ENCODE measurements at places on chromosomes 4 and X.

DNA sequence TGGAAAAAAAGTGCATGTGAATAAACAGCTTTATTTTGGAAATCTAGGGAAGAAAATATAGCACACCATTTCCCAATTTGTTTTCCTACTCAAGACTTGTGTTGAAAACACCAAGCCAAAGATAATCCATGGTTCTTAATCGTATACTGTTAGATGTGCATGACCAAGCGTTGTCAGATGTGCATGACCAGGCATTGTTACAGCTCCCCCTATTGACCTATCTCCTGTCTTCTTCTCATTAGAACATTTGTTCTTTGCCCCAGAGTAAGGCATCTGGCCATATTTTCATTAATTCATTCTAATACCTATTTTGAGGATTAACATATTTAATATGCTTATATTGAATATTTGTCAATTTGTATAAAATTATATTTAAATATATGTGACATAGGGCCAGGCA lies 14.4 kb upstream of the VCX start:
- no peaks in the 10 kb centered on the region for H3K4me1 ChIP-seq
- no peaks in the 10 kb centered on the region for H3K27me3 ChIP-seq
- H3K36me3 ChIP-seq = no peaks in the 10 kb centered on the region
- no peak overlapping the region for H3K4me3 ChIP-seq
- no peak for DNase-seq
- no peak overlapping the region for H3K27ac ChIP-seq

DNA sequence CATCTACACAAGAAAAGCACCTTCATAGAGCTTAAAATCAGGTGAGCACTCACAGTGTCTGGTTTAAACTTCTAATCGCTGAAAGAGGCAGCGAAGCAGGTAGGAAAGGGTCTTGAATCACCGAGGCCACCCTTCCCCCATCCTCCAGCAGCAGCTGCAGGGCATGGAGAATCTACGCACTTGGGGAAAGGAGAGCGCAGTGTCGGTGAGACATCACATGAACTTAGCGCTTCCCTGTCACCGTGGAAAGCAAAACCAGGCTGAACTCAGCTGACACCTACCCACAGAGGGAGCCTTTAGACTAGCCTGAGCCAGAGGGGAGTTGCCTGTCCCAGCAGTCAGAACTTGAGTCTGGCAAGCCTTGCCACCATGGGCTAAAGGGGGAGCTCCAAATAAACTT lies 197.2 kb upstream of the ZFP42 start:
- no peak for DNase-seq
- H3K27ac ChIP-seq = no peak overlapping the region
- H3K36me3 ChIP-seq = no peaks in the 10 kb centered on the region
- no peak overlapping the region for H3K4me3 ChIP-seq
- H3K4me1 ChIP-seq = no peaks in the 10 kb centered on the region

DNA sequence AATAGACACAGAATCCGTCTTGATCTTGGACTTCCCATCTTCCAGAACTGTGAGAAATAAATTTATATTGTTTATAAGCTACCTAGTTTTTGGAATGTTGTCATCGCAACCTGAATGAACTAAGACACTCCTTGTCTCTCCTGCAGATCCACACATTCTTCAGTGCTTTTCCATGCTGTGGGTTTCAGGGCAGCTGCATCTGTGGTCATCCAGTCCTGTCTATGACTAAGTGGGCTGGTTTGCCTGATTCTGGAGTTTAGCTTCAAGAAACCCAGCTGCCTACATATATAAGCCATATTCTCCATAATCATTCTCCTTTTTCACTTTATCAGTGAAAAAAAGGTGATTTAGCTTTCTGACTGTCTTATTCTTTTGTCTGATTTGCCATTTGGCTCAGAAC lies 170.3 kb upstream of the KIT start:
- no peak for DNase-seq
- H3K4me3 ChIP-seq = no peak overlapping the region
- no peaks in the 10 kb centered on the region for H3K36me3 ChIP-seq
- no peak overlapping the region for H3K27ac ChIP-seq
- no peaks in the 10 kb centered on the region for H3K4me1 ChIP-seq

DNA sequence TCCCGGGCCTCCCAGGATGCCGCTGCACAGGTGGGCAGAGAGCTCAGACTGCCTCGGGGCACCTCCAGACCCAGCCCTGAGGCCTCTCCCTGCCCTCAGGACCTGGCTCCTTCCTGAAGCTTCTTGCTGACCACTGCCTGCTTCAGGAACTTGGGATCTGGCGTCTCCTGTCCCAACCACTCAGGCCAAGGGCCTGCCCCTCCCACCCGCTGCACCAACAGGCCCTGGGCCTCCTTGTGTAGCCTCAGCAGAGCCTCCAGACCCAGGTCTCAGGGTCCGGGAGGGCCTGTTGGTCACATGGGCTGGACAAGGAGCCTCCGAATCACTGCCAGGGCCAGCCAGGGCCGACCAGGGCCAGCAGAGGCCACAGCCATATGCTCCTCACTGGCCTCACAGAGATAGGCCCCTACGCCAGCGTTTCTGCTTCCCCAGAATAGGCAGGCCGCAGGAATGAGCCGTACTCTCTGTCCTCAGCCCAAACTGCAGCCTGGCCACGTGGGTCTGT lies 2.8 kb downstream of the MXD4 start:
- peaks cover 26% of the 10 kb centered on the region for H3K4me1 ChIP-seq
- H3K27ac ChIP-seq = no peak overlapping the region
- H3K4me3 ChIP-seq = no peak overlapping the region

DNA sequence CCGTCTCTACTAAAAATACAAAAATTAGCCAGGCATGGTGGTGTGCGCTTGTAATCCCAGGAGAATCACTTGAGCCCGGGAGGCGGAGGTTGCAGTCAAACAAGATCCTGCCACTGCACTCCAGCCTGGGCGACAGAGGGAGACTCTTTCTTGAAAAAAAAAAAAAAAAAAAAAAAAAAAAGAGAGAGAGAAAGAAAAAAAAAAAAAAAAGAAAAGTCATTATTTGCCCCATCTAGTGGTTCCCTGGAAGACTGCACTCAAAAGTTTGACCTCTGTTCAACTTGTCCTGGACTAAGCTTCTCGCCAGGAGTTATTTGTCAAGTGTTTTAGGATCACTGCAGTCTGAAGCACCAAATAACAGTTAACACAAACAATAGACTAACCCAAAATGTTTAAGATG lies 45.3 kb upstream of the KCTD8 start:
- no peak overlapping the region for H3K27ac ChIP-seq
- H3K4me3 ChIP-seq = no peak overlapping the region
- H3K36me3 ChIP-seq = no peaks in the 10 kb centered on the region
- H3K4me1 ChIP-seq = no peaks in the 10 kb centered on the region
- no peaks in the 10 kb centered on the region for H3K27me3 ChIP-seq

DNA sequence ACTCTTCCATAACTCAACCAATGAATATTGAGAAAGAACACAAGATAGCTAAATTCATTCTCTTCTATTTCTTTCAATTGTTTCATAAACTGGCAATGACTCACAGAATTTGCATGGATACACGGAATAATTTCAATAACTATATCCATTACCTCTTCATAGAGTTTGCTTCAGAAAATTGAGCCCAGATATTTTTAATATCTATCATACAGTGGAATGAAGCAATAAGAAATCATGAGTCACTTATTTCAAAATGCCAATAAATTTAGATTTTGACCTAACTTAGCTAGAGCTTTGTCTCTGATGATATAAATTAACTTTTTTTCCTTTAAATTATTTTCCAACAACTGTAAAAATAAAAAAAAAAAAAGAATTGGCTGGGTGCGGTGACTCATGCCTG lies 22.2 kb upstream of the MANBA start:
- no peaks in the 10 kb centered on the region for H3K36me3 ChIP-seq
- no peak overlapping the region for H3K4me3 ChIP-seq
- H3K4me1 ChIP-seq = no peaks in the 10 kb centered on the region
- no peak for DNase-seq
- no peak overlapping the region for H3K27ac ChIP-seq

DNA sequence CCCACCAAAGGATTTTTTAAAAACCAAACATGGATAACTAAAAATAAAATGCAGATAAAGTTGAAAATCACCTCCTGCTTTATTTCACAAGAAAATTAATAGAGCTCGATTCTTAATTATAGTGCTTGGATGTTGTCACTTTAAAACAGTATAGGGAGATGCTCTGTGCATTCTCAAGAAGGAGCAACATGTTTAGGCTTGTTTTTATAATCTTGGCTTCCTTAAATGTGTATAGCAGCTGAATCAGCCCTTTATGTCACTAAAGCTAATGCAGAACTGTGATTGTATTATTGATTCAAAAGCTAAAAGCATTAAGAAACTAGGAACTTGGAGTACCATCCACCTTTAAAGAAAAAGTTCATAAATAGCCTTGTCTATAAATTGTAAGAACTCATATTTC lies 12.9 kb downstream of the UTP3 start:
- peaks cover 14% of the 10 kb centered on the region for H3K4me1 ChIP-seq
- no peak for DNase-seq
- no peak overlapping the region for H3K4me3 ChIP-seq
- no peaks in the 10 kb centered on the region for H3K27me3 ChIP-seq
- no peak overlapping the region for H3K27ac ChIP-seq
- H3K36me3 ChIP-seq = no peaks in the 10 kb centered on the region

- DNase-seq = no peak
- H3K27me3 ChIP-seq = no peaks in the 10 kb centered on the region
- no peaks in the 10 kb centered on the region for H3K4me1 ChIP-seq
- no peaks in the 10 kb centered on the region for H3K36me3 ChIP-seq
- no peak overlapping the region for H3K4me3 ChIP-seq
Measured at GRCh38 chr4:108240366-108240765, 71.6 kb upstream of the LEF1 start.

DNA sequence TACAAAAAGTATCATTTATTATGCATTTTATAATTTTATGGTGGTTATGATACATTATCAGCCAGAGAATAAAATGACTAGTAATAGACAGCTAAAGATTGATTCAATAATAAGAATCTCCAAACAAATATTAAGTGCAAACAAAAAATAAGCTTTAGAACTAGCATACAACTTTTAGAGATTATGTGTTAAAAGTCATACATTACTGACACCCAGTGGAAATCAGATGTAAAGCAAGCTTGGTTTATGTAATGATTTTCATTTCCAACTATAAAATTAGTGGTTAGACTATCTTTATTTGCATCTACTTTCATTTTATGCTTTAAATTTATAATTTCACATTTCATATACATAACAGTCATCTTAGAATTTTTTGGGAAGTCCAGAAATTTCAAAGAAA lies 57.7 kb downstream of the IL13RA2 start:
- H3K4me1 ChIP-seq = no peaks in the 10 kb centered on the region
- no peaks in the 10 kb centered on the region for H3K27me3 ChIP-seq
- DNase-seq = no peak
- H3K27ac ChIP-seq = no peak overlapping the region
- no peaks in the 10 kb centered on the region for H3K36me3 ChIP-seq

- no peaks in the 10 kb centered on the region for H3K27me3 ChIP-seq
- no peaks in the 10 kb centered on the region for H3K4me1 ChIP-seq
- no peak overlapping the region for H3K4me3 ChIP-seq
- no peak for DNase-seq
- no peaks in the 10 kb centered on the region for H3K36me3 ChIP-seq
Measured at GRCh38 chr4:22941688-22942375, 249.1 kb downstream of the GBA3 start.

DNA sequence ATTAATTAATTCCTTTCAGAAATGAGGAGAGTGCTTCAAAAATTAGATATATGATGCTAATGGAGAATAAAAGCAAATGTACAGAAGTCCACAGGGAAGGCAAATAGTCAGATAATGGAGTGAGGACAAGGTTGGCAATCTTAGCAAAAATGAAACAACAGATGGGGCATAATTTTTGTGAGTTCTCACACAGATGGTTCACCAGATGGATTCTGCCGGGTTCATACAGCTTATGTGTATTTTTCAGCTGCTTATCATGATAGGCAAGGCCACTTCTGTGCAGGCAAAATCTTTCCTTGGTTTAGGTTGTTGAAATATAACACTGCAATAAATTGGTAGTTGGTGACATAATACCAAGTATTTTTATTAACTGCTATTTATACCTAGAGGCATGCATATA lies 1539.0 kb upstream of the IGFBP7 start:
- no peaks in the 10 kb centered on the region for H3K4me1 ChIP-seq
- no peak overlapping the region for H3K27ac ChIP-seq
- H3K4me3 ChIP-seq = no peak overlapping the region
- H3K27me3 ChIP-seq = no peaks in the 10 kb centered on the region

DNA sequence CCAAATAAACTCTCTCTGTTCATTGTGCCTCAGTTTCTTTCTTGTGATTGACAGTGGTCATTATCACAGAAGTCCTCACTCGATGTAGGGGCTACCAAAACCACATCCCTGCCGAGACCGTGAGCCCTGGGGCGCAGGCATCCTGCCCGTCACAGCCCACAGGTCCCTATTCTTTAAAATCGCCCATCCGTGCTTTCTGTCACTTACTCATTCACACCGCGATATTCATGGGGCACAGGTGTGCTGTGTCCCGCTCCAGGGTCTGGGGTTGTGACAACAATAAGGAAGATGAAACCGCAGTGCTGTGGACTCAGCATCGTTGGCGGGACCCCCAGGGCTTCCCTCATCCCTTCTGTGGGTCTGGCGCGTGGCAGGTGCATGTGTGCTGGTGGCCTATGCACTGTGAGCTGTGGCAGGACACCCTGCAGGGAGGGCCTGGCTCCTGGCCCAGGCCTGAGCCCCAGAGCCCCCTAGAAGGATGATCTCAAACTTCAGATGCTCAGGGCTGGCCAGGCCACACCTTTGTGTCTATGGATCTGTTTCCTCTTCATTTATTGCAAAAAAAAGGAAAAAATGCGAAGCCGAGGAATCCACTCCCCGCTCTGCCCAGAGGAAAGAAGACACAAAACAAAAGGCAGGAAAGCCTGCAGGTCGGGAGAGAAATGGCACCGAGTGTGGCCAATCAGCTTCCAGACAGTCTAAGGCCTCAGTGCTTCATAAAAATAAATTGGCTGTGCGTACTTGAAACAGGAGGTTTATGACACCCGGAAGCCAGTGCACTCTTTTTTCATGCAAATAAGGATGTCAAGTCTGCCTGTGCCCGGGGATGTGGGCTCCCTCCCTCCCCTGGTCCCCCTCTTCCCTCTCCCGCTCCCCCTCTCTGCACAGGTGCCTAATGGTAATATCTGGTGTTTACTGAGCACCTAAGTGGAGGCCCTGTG lies 109.5 kb upstream of the ADRA2C start:
- no peak overlapping the region for H3K4me3 ChIP-seq
- no peaks in the 10 kb centered on the region for H3K27me3 ChIP-seq
- H3K27ac ChIP-seq = no peak overlapping the region
- no peaks in the 10 kb centered on the region for H3K4me1 ChIP-seq

DNA sequence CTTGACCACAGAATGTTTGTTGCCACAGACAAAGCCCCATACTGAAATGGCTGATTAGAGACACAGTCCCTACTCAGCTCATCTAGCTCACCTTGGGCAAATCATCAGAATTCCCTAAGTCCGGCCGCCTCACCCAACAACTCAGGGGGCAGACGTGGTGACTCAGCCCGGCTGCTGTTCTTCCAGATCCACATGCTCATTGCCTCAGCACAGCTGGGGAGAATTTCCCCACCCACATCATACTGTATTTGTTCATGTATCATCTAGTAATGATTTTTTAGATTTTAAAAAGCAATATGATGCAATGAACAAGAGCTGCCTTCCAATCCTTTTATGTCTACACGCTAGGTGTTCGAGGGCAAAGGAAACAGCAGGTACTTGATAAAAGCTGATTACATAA lies 333.8 kb upstream of the TENM3 start:
- no peaks in the 10 kb centered on the region for H3K27me3 ChIP-seq
- no peaks in the 10 kb centered on the region for H3K4me1 ChIP-seq
- DNase-seq = no peak
- H3K27ac ChIP-seq = no peak overlapping the region
- H3K36me3 ChIP-seq = no peaks in the 10 kb centered on the region

- H3K36me3 ChIP-seq = no peaks in the 10 kb centered on the region
- no peak overlapping the region for H3K4me3 ChIP-seq
- no peaks in the 10 kb centered on the region for H3K27me3 ChIP-seq
- H3K4me1 ChIP-seq = no peaks in the 10 kb centered on the region
Measured at GRCh38 chr4:153771046-153771445, 11.2 kb upstream of the RNF175 start.

Data from endothelial cell of umbilical vein (primary cell).